ENCODE measurements at places on chromosomes 3 and 15.

DNA sequence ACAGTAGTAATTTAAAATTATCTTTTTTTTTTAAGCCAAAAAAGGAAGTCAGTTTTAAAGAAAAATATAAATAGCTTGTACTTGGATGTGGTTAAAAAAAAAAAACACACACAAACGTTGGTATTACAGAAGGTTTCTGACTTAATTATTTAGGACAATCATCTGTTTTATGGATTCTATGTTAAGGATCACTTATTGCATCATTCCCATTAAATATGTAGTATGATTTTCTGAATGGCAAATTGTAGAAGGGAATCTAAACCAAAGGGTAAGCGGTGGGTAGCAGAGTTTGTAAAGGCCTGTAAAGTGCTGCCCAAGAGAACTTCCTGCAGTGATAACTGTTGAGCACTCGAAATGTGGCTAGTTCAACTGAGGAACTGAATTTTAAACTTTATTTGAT, 8.0 kb downstream of the SENP2 start:
- no peak for DNase-seq

- no peak for DNase-seq
Observed at GRCh38 chr3:155367506-155367905, 74.0 kb upstream of the STRIT1 start.

DNA sequence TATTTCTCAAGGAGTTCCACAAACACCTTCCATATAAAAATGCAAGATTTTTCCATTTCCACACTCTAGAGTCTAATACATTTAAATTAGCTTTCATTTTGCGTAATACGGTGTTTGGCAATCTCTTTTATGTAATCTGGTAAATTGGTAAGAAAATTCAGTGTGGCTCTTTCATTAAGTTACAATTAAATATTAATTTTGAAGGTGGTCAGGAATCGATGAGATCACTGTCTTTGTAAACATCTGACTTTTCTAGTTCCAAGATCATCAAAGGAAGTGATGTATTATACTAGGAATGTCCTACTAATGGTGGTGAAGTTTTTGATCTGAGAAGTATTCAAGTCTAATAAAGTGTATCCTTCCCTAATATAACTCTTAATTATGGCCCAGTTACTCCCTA, 1.1 kb upstream of the UTS2B start:
- DNase-seq = no peak

GRCh38 chr3:2968475-2968874, 141.7 kb downstream of the IL5RA start:
- no peak for DNase-seq

DNA sequence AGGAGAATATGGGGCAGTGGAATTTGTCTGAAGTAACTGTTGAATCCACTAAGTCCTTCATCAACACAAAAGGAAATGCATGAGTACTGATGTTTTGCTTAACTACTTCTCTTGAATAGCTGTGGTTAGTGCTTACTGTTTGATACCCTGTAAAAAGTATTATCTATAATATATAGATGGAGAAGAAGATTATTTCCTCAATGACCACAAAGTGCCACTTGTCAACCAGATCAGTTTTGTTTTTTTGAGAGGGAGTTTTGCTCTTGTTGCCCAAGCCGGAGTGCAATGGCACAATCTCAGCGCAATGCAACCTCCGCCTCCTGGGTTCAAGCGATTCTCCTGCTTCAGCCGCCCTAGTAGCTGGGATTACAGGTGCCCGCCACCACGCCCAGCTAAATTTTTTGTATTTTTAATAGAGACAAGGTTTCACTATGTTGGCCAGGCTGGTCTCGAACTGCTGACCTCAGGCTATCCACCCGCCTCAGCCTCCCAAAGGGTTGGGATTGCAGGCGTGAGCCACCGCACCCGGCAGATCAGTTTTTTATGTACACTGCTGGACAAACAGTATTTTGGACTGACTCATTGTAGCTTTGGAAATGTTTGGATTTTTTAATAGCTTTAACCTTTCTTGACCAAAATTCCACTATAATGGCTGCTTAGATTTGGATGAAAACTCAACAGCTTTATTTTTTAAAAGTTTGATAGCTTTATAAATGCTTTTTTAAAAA, 1.5 kb upstream of the RPLP1 start:
- no peak for DNase-seq

DNA sequence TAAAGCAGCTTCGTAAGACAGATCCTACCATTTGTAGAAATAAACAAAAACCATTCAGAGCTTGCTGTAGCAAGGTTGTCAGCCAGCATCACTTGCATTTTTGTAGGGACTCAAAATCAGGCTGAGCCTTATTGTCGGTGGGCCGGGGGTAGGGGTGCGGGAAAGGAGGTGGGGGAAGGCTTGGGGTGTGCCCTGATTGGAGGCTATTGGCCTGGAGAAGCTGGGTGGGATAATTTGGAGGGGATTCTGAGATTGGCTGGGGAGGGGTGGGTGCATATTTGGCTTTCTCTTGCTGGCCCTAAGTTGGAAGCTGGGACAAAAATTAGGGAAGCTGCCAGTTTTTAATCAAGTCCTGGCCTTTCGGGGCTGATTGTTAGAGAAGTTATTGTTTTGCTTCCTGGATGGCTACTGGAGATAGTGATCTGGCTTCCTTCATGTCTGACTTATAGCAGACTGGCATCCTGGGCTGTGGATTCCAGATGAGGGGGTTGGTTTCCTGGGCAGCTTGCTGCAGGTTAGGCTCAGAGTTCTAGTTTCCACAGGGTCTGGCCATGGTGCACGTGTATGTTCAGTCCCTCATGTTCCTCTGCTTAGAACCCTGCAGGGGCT, 22.8 kb downstream of the STOML1 start:
- no peak for DNase-seq

GRCh38 chr15:35309886-35310285, 224.8 kb upstream of the NANOGP8 start:
- no peak for DNase-seq

DNA sequence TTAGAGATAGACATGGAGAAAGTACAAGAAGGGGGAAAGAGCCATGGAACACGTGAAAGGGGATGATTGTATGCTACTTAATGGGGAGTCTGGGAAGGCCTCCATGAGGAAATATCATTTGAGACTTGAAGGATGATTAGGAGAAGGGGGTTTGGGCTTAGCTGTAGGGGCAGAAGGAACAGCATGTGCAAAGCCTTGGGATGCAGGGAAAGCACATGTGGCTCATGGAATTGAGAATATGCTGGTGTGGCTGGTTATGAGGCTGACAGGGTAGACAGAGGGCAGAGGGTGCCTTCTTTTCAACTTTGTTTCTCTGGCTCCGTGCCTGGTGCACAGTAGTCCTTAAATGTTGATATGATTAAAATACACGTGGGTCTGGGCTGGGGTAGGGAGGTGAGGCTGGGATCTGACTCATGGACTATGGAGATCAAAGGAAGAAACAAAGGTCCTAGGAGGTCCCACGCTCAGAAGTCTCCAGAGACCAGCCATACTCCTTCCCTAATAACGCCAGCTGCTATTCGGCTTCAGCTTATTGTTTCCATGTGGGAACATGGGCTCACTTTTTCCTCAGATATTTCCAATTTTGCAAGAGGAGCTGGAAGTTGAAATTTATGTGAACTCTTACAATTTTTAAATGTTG, 1.1 kb downstream of the GTF2E1 start:
- DNase-seq = no peak

- DNase-seq = no peak
Observed at GRCh38 chr3:193574488-193575070, 18.4 kb upstream of the OPA1 start.

DNA sequence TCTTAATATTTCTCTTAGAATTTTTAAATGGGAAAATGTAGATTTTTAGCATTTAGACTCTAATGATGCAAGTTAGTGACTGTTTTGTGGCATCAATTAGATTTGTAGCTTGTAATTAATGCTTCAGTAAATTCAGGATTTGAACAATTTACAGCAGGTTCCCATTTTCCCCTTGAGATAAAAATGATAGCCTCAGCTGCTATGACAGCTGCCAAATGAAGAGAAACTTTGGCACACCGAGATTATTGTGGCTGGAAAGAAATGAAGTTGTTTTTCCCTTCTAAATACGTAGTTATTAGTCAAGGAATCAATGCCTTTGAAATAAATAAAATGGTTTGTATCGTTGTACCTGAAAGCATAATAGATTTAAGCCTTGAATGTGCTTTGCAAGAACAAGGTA, 206.4 kb upstream of the P2RY1 start:
- no peak for DNase-seq

GRCh38 chr15:39013262-39013661, 448.6 kb upstream of the RASGRP1 start:
- no peak for DNase-seq

DNA sequence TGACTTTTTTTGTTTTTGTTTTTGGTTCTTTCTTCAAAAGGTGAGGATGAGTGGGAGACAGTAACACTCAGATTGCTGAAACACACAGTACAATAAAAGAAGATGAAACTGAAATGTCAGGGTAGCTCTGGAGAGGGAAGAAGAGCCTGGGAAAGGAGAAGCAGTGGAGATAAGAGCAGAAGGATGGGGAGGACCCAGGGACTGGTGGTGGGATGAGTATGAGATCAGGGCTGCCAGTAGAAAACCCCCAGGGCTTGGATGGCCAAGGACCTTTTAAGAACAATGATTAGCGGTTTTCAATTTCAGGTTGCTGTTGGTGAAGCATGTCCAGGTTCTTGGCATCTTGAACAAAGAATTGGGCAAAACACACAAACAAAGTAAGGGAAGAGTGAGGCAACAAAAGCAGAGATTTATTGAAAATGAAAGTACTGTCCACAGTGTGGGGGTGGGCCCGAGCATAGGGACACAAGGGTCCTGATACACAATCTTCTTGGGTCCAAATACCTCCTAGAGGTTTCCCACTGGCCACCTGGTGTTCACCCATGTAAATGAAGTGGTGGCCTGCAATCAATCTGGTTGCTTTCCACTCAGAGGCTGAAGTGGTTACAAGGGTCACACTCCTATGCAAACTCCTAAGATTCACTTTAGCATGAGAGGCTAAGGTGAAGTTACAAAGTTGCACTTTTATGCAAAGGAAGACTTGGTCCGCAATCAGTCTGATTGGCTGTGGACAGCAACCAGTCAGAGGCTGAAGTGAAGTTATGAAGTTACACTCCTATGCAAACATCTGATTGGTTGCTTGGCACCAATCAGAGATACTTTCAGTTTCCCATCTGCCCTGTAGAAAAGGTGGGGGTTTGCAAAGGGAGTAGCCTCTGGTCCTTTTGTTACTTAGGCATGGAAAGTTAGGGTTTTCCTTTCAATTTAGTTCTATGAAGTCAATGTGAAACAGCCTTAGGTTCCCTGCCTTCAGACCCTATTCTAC, 26.1 kb upstream of the MFSD1 start:
- no peak for DNase-seq

- no peak for DNase-seq
Observed at GRCh38 chr3:46934498-46935167, 41.9 kb downstream of the CCDC12 start.

- no peak for DNase-seq
Observed at GRCh38 chr3:170350515-170351413, 6.8 kb upstream of the SKIL start.

DNA sequence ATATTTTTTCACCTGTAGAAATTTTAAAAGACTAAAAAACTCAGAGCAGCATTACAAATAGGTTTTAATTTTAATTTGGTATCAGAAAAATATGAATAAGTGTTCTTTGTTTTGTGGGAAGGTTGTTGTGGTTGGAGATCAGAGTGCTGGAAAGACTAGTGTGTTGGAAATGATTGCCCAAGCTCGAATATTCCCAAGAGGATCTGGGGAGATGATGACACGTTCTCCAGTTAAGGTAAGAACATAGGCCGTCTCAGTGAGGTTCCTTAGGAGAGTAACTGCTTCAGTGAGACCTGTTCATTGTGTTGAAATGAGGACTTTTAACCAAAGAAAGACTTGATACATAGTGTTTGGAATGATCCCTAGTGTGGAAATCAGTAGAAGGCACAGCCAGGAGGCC, 44.8 kb downstream of the OPA1 start:
- DNase-seq = no peak

GRCh38 chr3:111547631-111548030, 5.6 kb downstream of the CD96 start:
- DNase-seq = no peak

GRCh38 chr3:58544541-58544940, 7.6 kb upstream of the ACOX2 start:
- no peak for DNase-seq

- no peak for DNase-seq
Observed at GRCh38 chr15:63146684-63147083, 10.6 kb downstream of the RPS27L start.

DNA sequence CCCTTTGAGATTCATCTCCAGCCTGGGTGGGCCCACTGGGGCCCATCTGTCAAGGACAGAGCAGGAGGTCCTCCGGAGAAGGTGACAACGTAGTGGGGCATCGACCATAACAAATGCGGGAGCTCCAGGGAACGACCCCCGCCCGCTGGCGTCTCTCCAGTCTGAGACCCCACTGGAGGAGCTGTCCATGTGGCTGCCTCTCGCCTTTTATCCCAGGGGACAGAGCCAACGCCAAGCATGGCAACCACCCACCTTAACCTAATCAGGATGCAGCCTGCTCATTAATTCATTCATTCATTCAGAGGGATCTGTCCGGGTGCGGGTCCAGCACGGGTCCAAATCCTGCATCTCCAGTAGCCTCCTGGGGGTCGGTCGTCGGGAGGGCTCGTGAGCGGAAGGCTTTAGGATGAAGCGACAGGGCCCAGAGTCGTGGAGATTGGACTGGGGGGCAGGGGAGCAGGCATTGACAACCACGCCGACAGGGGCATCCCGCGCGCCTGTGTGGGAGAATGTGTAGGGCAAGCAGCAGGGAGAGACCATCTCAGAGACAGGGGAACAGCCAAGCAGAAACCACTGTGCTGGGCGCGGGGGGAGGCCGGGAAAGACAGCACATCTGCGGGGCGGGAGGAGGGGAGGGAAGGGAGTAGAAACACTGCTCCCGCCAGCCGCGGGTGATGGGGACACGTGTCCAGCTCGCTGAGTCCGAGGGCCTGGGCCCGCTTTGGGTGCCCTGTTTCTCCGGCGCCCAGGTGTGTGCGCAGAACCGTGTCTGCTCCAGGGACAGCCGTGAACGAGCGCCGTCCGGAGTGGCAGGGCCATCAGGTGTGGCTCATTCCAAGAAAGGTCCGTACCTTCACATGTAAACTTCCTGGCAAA, 1.9 kb downstream of the PIGZ start:
- no peak for DNase-seq

DNA sequence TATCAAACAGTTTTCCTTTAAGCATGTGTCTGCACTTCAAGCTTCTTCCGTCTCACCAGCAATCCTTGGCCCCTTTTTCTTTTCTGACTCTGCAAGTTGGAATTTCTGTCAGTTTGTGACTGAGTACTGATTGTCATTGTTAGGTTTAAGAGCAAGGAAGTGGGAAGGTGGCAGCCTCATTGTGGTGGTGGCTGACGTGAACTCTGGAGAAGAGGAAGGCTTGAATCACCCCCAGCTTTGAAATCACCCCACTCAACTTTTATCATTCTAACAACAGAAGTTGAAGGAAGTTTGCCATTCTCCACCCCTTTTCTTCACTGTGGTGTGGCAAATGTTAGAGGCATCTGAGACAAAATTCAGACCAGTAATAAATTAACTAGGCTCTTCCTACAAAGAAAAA, 231.6 kb upstream of the AGTR1 start:
- no peak for DNase-seq

GRCh38 chr3:114567771-114568170, 273.9 kb downstream of the TIGIT start:
- DNase-seq = no peak
